Activated T-helper 1 cell treated with anti-CD3 and anti-CD28 coated beads, Interleukin-2, amount 50 U/mL, for 16 hours (primary cell): ENCODE measurements at places on chromosomes 4 and X.

DNA sequence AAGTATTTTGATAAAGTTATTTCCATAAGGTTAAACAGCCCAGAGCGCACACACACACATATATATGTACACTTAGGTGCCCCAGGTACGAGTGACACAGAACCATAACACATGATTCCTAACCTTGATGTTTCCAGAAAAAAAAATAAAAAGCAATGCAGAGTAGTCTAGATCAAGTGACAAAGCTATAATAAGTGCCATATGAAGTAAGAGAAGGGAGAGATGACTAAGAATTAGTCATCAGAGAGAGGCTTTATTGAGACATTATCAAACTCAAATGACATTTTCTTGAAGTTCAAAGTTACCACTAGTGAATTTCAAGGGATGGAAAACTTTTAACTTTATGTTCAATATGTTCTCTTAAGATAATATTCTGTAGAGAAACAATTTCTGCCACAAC lies 215.0 kb downstream of the HTR2C start:
- no peak for DNase-seq

DNA sequence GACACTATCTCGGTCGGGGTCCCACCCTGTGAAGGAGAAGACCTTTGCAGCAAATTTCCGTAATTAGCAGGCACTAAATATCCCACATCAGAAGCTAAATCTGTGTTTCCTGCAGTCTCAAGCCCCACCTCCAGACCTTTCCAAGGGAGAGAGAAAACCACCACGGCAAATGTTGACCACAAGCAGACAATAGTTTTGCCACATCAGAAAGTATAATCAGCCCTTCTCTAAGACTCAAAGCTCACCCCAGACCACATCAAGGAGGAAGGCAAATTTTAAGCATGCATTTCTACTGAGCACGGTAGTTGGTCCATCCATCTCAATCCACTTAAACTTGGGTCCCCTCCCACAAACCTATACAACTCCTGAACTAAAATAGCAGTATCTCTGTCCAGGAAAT lies 398.5 kb downstream of the GPM6A start:
- no peak for DNase-seq

- DNase-seq = no peak
Measured at GRCh38 chr4:140271553-140271952, 101.9 kb upstream of the SCOC start.

DNA sequence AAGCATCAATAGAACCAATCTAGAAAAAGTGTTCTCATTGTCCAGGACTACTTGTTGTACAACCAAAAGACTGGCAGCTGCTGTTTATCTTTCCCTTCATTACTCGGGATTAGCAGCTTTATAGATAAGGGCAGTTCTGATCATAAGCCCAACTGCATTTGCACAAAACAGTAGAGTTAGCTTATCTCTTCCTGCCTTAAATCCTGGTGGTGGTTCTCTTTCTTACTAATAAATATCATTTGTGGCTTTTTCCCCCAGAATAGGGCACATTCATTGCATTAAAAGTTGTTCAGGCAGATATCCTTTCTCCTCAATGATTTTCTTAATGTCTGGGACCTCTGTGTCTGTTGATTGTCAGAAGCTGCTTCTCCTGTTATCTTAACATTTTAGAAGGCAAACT lies 20.2 kb upstream of the RRAGB start:
- DNase-seq = no peak

GRCh38 chrX:150291014-150291413 lies 72.1 kb upstream of the MAMLD1 start:
- DNase-seq = no peak

GRCh38 chrX:81537723-81538122 lies 335.8 kb downstream of the SH3BGRL start:
- DNase-seq = no peak

GRCh38 chr4:132180020-132180427 lies 969.1 kb upstream of the PCDH10 start:
- DNase-seq = no peak

DNA sequence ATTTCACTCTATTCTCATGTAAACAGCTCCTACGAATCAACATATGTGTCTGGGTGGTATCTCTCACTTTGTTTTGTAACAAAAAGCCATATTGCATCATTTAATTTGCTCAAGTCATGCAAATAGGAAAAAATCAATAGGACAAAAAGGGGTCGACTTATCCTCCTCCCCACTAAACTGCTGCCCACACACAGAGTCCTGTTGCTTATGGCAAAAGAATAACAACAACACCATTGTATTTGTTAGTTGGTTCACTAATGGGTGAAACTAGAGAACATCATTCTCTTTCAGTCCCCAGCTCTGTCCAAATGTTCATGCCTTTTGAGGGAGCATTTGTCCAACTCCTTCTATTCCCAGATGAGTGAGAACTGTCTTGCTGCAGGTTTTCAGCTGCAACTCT lies 2.1 kb downstream of the HHIP start:
- DNase-seq = no peak

DNA sequence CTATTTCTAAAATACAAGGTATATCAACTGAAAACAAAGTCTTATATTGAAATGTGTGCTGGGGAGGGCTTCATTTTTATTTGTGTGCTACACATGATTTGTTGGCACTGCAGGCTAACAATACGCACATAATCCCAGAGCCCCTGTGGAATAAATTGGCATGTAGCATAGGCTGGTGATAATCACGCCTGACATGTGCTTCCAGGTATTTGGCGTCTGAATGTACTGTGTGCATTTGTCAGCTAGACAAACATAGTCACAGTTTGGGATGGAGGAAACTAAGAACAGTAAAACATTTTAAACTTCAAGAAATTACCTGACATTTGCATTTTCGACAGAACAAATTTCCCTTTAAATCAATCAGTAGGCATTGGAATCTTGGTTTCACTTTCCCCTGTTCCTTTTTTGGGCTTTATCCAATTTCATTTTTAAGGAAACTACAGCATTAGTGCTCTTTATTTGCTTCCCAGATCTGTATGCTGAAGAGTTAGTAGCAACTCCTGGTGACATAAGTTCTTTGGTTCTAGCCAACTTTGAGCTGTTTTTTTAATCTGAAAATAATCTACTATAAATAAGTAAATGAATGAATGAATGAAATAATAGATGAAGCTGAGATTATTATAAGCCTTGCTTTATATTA lies 472.3 kb downstream of the PDHA2 start:
- DNase-seq = no peak

GRCh38 chrX:108946531-108946930 lies 210.2 kb upstream of the IRS4 start:
- DNase-seq = no peak

GRCh38 chrX:9048801-9049200 lies 14.9 kb upstream of the FAM9B start:
- DNase-seq = no peak

DNA sequence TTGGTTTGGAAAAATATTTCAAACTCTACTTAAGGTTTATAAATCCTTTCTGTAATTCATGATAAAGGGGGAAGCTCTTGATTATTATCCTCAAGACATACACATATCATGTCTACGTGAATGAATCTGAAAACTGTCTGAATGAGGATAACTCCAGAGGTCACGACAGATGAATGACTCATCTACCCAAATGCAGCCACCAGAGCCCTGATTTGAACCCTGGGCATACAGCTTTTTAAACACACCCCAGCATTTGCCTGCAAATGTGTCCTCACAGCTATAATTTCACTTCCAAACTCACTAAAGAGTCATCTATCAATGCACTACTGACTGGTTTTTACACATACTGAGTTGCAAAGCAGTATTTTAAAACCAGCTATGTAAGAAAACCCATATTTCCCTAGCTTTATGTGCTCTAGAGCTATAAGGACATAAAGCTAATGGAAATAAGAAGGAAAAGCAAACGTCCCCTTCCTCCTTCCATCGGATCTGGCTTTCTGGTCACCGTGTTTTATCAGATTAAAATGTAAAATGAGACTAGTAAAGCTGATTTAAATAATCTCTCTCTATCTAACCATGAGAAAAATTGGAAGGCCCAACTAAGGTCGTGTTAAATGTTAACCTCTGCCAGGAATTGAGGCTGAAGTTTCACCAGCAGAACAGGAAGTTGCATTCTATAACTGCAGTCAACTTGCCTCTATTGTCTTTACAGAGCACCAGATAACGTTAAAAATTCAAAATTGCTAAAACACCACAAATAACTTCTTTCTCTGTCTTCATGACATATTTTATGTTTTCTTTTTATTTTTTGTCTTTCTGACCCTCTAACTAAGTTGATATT lies 63.1 kb upstream of the SPP1 start:
- DNase-seq = no peak

DNA sequence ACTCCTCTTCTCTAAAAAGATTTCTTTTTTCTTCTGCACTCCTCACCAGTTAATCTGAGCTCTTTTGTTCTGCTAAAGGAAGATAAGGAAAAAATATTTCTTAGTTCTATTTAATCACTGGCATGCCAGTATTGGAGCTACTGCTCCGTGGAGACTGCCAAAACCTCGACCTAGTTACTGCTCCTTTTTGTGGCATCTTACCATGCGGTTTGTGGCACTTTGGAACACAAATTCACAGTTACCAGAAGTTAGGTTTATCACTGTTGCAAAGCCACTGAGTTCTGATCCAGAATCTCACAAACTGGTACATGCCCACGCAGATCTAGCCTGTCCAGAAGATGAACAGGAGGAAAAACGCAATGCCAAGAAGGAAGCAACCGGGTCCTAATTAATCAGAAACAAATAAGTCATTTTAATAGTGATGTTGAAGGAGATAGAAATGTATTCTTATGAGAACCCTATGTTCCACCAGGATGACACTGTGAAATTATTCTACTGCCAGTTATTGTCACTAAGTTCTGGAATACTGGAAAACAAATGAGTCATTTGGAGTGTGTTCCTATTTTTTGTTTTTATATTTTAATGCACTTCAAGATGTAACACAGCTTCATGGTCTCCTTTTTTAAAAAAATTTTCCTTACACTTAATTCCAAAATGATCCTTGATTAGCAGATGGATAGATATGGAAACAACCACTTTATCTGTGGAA lies 106.7 kb upstream of the GK2 start:
- no peak for DNase-seq

GRCh38 chr4:74754218-74754617 lies 40.1 kb downstream of the BTC start:
- no peak for DNase-seq

GRCh38 chr4:121784975-121785374 lies 16.1 kb upstream of the EXOSC9 start:
- no peak for DNase-seq

DNA sequence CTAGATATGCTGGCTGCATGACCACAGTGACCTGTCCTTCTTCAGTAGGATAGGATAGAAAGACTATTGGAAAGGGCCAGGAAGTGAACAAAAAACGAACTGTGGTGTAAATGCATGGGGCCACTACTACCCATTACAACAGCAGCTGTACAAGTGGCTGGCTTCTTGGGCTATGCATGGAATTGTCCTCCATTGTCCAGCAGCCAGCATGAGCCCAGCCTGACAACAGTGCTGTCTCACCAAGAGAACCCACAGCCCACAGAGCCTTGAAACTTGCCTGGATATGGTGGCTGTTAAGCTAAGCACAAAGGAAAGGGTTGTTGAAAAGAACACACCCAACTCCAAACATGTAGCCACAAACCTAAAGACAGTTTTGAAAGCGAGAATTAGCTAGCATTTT lies 330.2 kb upstream of the F9 start:
- DNase-seq = no peak

- no peak for DNase-seq
Measured at GRCh38 chr4:29304595-29304994, 1415.6 kb upstream of the PCDH7 start.

- DNase-seq = no peak
Measured at GRCh38 chr4:107125496-107125895, 89.4 kb upstream of the DKK2 start.

- DNase-seq = no peak
Measured at GRCh38 chrX:46805270-46805669, 31.6 kb upstream of the RP2 start.

DNA sequence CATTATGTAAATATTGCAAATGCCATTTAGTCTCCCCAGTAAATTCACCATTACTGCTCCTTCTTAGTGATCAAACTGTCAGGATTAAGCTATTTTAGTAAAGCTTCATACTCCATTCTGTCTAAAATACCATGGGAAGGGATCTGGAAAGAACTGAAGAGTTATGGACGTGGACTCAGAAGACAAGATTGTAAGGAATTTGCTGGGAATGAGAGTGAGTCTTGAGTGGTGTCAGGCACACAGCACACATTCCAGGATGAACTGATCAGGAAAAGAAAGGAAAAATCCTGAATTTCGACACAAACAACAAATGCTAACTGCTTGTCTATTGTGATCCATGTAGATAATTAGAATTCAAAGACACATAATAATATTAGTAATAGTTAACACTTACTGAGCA lies 311.0 kb downstream of the CENPC start:
- no peak for DNase-seq

DNA sequence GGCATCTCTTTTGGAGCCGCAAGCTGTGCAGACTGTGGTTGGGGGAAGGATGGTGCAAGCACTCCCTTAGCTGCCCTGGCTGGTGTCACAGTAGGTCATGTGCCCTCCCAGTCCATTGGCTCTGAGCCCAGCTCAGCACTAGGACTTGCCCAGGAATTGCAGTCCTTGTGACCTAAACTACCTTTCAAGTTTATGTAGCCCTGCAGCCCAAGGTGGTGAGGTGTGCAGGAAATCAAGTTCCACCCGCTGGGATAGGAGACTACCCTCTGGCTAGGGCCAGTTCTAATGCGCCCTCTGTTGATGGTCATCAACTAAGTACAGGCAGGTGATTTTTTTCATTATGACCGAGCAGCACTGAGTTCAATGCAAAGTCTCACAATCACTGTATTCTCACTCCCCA lies 335.2 kb downstream of the UBE2NL start:
- no peak for DNase-seq

GRCh38 chrX:136228839-136229207 lies 22.4 kb downstream of the MAP7D3 start:
- no peak for DNase-seq

DNA sequence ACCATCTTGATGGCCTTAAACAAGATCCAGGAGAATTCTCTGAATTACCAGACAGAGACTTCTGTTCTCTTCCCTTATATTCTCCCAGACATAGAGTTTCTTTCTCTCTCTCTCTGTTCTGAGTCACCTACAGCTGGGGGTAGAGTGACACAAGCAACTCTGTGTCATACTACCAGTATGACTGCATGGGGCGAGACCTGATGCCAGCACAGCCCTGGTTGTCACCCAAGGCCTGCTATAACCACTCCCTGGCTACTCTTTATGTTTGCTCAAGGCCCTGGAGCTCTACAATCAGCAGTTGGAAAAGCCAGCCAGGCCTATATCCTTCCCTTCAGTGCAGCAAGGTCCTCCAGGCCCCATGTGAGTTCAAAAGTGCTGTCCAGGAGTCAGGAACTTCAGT lies 114.2 kb upstream of the TENT5D start:
- DNase-seq = no peak

GRCh38 chr4:8266508-8266907 lies 3.0 kb upstream of the HTRA3 start:
- DNase-seq = no peak

DNA sequence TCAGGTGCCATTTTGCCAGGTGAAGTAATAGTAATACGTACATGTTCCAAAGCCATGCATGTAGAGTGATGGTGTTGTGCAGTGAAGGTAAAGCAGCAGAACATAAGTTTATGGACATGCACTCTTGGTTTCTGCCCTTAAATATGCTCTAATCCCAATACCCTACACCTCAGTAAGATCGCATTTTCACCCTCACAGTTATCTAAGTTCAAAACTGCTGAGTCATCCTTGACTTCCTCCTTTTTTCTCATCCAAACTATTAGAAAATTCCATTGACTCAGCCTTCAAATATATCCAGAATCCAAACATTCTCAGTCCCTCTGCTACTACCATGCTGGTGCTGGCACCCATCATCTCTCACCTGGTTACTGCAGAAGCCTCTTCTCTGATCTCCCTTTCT lies 652.9 kb upstream of the IGFBP7 start:
- no peak for DNase-seq
